ENCODE measurements at places on chromosomes 1 and 21.

DNA sequence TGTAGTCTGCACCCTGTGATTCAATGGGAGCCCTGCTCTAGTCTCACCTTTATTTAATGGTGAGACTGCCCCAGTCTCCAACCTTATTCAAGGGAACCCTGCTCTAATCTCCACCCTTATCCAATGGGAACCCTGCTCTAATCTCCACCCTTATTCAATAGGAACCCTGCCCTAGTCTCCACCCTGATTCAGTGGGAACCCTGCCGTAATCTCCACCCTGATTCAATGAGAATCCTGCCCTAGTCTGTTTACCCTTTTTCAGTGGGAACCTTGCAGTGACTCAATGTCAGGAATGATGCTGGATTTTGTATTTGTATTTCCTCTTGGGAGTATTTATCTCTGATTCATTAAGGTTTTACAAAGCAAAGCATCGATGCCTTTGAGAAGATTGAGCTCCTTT, 39.5 kb downstream of the TRPM2 start:
- no peak for DNase-seq

DNA sequence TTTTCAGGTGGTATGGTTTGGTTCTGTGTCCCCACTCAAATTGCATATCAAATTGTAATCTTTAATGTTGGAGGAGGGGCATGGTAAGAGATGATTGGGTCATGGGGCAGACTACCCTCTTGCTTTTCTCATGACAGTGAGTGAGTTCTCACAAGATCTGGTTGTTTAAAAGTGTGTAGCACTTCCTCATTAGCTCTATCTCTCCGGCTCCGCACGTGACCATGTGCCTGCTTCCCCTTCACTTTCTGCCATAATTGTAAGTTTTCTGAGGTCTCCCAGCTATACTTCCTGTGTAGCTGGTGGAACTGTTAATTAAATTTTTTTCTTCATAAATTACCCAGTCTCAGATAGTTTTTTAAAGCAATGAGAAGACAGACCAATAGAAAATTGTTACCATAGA, 843.2 kb downstream of the AMY1C start:
- DNase-seq = peak; percentile 1

DNA sequence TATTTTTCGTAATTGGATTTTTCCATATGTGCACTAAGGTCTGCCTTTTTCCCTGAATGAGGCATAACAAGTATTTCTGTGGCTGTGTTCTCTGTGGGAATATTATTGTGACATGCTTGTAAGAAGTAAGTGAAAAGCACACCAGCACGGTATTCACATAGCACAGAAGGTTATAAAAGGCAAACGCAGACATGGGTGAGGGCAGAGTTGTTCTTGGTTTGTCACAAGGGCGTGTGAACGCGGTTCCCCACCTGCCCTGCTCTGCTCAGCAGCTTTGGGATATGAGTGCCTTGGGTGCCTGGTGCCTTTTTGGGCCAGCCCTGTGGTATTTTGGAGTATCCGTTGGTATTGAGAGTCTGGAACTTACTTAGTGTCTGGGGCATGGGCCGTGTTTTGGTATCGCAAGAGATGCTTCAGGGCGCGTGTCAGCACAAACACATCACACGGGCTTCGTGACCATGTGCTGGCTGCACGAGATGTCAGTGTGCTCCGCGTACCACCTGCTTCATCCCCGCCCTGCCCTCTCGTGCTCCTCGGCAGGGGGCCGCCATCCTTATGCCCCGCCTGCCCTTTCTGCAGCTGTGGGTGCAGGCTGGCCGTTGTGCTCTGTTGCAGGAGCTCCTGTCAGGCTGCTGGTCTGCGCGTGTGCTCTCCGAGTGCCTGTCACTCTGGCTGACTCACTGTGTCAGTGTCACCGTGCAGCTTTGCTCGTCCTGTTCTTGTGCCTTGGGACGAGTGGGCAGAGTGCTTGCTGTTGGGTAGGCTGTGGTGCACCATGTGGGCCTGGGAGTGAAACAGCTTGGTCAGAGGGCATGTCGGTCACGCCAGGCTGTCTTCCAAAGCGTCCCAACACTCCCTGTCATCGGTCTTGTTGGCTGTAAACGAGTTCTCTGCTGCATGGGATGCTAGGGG, 15.0 kb downstream of the SKI start:
- DNase-seq = no peak

DNA sequence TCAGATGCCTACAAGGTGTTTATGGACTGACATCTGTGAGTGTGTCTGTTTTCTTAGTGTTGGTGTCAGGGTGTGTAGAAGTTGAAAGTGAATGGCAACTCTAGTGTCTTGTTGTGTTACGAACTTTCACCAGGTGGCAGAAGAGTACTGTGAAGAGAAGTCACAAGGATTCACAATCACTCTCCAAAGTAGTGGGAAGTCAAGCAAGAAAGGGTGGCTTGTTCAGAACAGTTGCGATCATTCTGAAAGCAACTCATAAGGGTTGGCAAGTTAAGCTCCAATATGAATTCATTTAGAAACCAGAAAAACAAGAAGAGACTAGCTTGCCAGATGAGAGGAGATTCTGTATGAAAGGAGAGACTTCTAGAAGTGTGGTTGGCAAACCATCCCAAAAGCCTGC, 86.1 kb downstream of the FASLG start:
- DNase-seq = peak; percentile 89

DNA sequence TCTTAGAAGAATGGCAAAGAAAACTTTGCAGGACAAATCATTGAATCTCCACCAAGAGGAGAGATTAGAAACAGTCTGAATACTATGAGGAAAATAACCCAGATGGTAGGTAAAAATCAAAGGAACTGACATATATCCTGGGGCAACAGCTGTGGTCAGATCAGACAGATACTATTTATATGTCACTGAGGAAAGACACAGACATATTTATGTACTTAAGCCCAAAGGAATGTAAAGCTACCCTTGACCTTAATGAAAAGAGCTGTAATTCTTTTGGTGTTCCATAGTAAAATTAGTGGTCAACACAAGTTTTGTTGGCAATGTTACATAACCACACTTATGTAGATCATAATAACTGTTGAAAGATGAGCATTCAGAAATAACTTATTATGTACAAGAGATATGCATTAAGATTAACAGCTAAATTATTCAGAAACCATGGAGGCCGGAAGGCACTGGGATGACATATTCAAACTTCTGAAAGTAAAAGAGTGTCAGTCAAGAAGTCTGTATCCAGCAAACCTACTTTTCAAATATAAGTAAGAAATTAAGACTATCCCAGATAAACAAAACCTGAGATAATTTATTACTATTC, 166.1 kb upstream of the SAMSN1 start:
- no peak for DNase-seq

DNA sequence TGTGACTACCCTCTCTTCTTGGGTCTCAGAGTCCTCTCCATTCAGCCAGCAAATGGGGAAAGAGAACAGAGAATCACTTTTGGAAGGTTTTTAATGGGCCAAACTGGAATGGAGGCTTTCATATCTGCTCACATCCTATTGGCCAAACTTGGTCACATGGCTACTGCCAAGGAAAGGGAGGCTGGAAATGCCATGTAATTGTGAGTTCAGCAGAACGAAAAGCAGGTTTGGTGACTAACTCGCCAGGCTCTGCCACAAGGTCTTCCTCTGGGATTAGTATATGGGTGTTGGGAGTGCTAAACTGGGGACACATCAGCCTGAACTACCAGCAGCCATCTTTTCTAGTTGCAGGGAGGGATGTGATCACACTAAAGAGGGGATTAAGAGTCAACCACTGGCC, 19.2 kb downstream of the RD3 start:
- DNase-seq = no peak

GRCh38 chr1:202010180-202011015, at the start of gene ELF3:
ELF3 (plus strand) TSS chr1:202010587; CDS start chr1:202011137, 550 bp downstream.
- no peak for DNase-seq

DNA sequence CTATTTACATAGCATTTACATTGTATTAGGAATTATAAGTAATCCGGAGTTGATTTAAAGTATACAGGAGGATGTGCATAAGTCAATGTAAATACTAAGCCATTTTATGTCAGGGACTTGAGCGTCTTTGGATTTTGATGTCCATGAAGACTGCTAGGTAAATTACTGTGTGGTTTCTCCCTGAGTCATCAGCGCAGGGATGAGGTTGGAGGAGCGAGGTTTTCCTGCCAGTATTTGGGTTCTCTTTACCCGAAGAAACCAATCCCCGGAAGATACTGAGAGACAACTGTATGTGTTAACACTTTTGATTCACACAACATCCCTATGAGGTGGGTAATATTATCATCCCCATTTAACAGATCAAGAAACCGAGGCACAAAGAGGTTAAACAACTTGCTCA, 29.3 kb downstream of the BATF3 start:
- no peak for DNase-seq

DNA sequence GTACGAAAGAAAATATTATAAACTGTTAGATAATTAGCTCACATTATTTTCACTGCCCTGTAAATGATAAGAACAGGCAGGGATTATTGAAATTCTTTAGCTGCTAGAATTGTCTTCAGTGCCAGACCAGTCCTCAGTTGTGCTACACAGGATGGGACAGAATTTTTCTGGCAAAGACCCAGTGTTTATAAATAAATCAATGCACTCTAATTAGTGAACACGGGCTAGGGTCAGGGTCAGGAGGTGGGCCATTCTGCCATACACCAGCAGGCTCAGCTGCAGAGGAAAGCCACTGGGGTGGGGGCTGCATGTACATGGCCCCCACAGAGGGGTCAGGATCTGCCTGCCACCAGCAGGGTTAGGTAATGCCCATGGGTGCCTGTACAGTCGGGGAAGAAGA, 6.4 kb downstream of the BCAR3 start:
- DNase-seq = no peak

- no peak for DNase-seq
Observed at GRCh38 chr1:93677729-93678128, 3.9 kb downstream of the BCAR3 start.

DNA sequence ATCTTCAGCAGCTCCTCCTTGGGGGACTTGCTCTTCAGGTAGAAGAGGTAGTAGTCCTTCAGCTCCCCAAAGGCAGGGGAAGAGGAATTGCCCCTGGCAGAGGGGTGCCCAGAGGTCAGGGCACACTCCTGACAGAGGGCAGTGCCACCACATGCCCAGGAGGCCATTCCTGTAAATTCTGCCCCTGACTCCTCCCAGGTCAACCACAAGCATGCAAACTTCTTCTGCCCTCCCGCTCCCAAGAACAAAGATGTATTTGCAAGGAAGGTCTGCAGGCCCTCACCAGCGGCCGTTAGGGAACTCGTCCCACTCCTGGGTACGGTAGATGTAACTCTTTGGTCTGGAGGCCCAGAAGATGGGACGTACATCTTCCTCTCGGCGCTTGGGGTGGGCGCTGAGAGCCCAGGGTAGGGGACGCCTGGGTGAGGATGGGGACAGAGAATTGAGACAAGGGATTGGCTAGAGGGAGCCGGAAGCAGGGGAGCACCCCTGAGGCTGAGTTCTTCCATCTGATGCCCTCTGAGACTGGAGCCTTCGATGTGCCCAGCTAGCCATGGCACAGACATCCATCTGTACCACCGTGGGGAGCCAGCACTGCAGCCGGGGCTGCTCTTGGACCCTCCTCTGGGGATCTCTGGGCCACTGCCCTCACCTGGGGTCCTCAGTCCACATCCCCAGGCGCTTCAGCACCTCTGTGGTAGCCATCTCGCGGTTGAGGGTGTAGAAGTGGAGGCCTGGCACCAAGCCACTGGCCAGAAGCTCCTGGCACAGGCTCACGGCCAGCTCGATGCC, 11.1 kb downstream of the MTHFR start:
- DNase-seq = no peak

Measured in hematopoietic multipotent progenitor cell treated with erythropoietin and hydrocortisone succinate and interleukin-3 and kit ligand, for 4 days (in vitro differentiated cells).